ENCODE measurements at places on chromosomes 6 and 20.

- no peak for DNase-seq
Observed at GRCh38 chr6:66865771-66866170, 1158.7 kb upstream of the EYS start.

- no peak for DNase-seq
Observed at GRCh38 chr6:95547043-95547442, 30.3 kb upstream of the MANEA start.

DNA sequence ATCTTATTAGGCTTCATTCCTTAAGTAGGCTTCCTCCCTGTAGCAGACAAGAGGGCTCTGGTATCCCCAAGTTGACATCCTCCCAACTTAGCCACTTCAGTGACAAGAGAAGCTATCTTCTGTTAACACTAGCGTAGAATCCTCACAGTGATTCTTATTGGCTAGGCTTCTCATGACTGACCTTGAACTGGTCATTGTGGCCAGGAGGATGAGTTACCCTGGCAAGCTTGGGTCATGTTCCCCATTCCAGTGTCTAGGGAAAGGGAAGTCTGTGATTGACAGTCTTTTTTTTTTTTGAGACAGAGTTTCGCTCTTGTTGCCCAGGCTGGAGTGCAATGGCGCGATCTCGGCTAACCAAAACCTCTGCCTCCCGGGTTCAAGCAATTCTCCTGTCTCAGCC is 7.1 kb downstream of the CDKAL1 start:
- DNase-seq: no peak

- DNase-seq: no peak
Observed at GRCh38 chr6:163373240-163373639, 41.3 kb upstream of the QKI start.

- DNase-seq: peak; percentile 82
Observed at GRCh38 chr20:45373353-45374100, 4.6 kb downstream of the TP53TG5 start.

DNA sequence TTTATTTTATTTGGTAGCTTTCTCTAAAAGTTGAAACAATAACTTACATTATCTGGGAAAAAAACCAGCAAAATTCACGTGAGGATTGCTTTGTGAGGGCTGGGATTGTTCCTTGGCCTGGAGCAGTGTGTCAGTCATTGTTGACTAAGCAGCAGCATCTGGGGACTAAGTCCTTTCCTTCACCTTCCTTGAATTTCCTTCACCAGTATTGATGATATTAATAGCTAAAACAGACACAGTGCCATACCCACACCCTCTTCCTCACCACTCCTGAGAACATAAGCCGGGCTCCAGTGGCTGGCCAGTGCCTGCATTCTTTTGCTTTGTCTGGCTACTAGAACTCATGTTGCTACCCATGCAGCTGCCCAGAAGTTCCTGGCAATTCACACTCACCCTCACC is 23.7 kb downstream of the PLCB1 start:
- DNase-seq: no peak

DNA sequence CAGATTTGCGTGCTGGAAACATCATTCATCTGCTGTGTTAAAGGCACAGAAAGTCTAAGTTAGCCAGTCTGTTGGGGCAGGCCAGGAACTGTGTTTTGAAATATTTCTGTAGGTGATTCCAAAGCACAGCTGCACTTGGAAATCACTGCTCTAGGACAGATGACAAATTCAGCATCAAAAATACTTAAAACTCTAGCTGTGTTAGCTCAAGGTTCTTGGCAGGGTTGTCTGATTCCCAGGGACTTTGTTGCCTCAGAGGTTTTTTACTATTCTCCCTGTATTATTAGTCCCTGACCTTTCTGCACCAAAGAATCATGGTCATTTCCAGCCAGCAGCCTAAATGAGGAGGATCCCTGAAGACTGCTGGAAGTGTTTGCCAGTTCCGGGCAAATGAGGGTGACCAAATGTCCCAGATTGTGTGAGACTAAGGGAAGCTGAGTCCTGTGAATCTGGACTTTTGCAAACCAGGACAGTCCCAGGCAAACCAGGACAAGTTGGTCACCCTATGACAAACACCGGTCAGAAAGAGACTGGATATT is 84.3 kb upstream of the TMEM30A start:
- DNase-seq: no peak

DNA sequence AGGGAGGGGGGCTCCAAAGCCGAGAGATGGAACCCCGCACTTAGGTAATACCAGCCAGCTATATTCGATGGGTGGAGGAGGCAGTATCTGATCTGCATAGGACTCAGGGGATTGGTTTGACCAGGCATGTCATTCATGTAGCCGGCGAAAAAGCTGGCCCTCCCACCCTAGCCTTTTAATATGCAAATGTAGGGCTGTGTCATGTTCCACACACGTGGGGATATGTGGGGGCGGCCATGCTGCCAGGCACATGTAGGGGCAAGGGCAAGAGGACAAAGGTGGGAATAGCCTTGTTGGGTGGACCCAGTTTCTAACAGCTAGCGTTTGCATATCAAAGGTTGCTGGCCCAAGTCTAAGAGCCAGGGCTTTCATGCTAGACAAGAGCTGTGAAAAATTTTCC is 39.1 kb upstream of the DDR1 start:
- no peak for DNase-seq

DNA sequence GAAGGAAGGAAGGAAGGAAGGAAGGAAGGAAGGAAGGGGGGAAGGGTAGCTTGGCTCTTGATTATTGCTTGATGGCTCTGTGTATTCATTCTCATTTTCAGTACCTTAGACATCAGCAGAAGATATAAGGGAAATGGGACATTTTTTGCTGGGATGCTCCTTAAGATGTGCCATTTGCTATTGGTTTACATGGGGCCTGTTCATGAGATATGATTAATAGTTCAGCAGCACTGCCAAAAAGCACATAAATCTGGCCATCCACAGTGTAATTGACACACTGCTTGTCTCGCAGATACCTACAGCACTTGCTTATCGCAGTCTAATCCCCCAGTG is 137.5 kb upstream of the JARID2 start:
- DNase-seq: no peak

Data from KBM-7 (cell line).